ENCODE measurements at places on chromosomes 3 and 15.
A peak's percentile ranks its signal among the peaks of the same experiment; 100 is the strongest.

DNA sequence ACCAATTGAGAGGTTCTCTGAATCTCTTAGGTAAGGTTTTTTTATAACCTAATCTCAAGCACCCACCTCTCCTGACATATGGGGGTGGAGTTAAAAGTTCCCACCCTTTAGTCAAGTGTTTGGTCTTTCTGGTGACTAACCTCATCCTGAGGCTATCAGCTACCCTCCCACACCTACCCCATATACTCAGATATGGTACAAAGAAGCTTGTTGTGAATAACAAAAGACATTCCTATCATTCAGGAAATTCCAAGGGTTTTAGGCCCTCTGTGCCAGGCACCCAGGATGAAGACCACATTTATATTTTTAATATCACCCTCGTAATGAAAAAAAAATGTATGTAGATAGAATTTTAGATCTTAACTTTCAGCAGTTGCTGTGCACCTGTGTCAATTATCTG, 9.0 kb downstream of the CHMP2B start:
- no peak for DNase-seq

GRCh38 chr15:88202231-88202630, 54.3 kb downstream of the NTRK3 start:
- no peak for DNase-seq

- DNase-seq: no peak
Observed at GRCh38 chr15:89656116-89656815, 999 bp upstream of the KIF7 start.

DNA sequence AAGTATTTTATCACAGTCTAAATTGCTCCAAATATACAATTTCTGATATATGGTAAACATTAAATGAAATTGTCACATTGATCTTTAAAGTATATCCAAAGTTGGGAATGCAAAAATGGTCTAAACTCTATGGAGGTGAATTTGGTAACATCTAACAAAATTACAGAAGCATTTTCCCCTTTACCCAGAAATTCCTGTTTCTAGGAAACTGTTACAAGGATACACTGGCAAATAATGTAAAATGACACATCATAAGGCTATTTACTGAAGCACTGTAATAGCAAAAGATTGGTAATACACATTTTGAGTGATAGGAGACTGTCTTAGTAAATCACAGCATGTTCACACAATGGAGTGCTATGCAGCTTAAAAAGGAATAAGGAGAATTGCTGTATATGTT, 50.0 kb upstream of the SLCO2A1 start:
- DNase-seq: no peak

- DNase-seq: peak; percentile 89
Observed at GRCh38 chr3:17070161-17070959, 185.6 kb downstream of the PLCL2 start.

GRCh38 chr3:12170207-12170606, 11.5 kb upstream of the TIMP4 start:
- DNase-seq: no peak

GRCh38 chr3:189275852-189276251, 104.1 kb downstream of the TPRG1 start:
- DNase-seq: no peak

- no peak for DNase-seq
Observed at GRCh38 chr15:81321667-81322066, 2.3 kb downstream of the STARD5 start.

DNA sequence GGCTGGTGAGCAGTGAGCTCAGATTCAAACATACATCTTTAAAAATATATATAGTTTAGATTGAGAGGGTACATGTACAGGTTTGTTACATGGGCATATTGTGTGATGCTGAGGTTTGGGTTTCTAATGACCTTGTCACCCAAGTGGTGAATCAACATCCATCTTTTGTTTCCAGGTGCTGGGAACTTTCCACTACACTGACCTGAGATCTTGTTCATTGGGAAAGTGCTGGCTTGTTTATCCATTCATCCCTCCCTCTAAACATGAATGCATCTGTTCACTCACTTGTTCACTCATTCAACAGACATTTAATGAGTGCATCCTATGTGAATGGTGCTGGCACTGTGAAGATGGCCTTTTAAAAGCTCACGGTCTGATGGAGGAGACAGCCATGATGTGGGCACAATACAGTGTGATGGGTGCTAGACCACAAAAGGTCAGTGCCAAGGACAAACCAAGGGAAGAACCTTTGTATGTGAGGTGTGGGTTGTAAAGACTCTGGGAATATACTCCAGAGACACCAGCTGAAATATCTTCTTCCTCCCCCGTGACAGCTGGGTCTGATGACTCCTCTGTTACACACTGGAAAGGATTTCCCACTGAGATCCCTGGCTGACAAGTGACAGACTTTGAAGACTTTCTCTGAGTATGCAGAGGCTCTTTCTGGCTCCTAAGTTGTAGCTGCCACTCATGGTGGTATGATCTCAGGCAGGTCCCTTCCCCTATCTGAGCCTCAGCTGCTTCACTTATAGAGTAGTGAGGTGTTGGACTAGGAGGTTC, 16.2 kb upstream of the ITGA11 start:
- no peak for DNase-seq

DNA sequence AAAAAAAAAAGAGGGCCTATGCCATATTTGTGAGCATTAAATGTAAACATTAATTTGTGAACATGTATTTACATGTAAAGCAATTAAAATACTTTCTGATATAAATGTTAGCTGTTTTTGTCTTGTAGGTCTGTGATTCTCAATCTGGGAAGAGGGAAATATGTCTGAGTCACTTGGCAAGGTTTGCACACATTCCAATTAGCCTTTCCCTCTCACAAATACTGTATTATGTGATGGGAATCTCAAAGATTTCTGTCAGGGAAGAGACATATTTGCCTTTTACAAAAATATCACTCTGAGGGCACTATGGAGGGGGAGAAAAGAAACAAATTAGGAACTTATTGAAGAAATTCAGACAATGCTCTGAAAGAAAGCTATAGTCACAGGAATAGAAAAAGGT, 483.6 kb downstream of the GBE1 start:
- no peak for DNase-seq

DNA sequence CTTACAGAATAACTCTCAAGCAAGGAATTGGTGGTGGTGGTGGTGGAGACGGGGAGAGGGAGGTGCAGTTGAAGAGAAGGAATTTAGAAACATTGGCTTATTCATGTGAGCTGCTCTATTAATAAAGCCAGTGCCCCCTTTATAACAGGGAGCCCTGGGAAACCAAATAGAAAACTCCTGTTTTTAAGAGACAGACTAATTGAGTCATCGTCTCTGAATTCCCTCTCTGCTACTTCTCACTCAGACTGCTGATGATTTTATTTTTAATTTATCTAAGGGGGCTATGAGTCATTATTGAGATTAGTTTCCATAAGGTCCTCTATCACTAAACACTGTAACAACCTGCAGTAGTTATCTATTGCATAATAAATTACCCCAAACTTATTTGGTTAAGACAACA, 145.9 kb upstream of the GALNT15 start:
- no peak for DNase-seq

- DNase-seq: peak; percentile 95
Observed at GRCh38 chr3:160869825-160870224, 113.8 kb downstream of the PPM1L start.

- DNase-seq: no peak
Observed at GRCh38 chr3:127755305-127755681, 67.0 kb downstream of the MGLL start.

GRCh38 chr3:144052275-144052674, 80.7 kb downstream of the DIPK2A start:
- DNase-seq: no peak

DNA sequence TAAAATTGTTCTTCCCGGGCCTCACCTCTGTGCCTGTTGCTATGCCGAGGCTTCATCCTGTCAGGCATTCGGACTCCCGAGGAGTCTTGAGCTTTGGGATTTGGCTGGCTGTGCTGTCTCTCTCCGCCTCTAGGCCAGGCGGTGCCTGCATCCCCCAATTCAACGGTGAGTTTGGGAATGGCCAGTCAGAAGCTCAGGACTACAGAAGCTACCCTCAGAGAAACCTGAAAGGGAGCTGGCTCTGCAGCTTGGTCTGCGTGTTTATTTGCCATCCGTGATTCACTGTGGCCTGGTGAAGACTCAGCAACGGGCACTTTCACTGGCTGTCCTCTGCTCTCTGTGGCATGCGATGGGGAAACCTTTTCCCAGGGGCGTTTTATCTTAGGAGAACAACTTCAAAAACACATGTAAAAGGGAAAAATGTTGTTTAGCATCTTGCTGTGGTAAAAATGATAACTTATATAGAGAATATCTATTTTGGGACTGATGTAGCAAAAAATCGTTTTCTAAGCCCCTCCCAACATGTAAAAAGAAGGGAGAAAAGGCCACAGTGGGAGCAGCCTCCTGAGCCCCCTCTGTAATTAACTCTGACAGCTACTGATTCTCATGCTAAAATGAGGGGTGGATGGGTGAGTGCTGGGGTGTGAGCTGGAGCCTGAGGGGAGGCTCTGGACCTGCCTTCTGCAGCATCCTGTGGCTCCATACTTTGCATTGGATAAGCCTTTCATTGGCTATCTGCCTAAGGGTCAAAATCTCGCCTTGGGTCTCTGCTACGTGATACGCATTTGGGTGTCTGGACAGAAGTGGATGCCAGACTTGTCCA, 103.4 kb upstream of the KLHL25 start:
- DNase-seq: no peak

DNA sequence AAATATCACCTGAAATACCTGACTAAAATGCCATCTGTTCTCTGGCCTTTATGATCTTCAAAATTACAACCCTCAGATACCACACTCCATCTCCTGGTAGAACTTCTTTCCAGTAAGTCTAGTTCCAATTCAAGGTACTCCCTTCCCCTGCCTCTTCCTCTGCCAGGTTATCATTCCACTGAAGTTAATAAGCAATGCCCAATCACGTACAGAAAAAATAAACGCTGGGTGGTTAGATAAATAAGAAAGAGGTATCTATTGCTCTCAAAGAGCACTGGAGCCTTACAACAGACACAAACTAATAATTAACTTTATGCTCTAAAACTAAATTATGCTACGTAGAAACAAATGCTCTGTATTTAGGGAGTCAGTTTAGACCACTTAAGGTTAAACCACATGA, 112.5 kb downstream of the MYO9A start:
- DNase-seq: no peak

DNA sequence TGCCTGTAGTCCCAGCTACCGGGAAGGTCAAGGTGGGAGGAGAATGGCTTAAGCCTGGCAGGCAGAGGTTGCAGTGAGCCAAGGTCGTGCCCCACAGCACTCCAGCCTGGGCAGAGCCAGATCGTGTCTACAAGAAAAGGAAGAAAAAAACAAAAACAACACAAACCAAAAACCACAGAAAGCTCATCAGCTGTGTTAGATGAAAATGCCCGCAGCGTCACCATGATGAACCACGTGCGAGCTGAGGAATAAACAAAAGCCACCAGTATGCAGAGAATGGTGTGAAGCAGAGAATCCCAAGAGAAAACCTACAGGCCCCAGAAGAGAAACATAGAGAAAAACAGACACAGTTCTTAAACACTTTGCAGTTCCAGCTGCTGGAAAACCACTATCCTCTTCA, 19.7 kb upstream of the TM4SF19 start:
- no peak for DNase-seq

GRCh38 chr3:36823806-36824205, 59.5 kb upstream of the DCLK3 start:
- DNase-seq: peak; percentile 54

DNA sequence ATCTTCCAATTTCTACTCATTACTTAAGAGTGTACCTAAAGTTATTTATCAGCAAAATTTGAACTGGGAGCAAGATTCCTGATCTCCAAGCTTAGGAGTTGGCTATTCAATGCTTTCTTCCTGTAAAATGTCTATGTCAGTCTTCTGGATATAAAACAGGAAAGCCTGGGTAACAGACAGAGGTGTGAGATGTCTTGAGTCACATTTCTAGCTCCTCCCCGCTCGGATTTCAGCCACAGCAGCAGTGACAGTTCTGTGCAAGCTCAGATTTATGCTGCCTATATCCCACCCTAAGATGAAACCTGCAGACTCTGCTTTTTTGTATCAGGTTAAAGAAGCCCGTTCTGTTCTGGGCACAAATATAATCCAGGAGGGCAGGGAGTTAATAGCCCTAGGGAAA, 2.1 kb upstream of the ARMC8 start:
- DNase-seq: no peak

GRCh38 chr15:40582726-40583246, 11.3 kb upstream of the KNL1 start:
- no peak for DNase-seq

- DNase-seq: no peak
Observed at GRCh38 chr15:71480556-71480955, 329.8 kb upstream of the NR2E3 start.

DNA sequence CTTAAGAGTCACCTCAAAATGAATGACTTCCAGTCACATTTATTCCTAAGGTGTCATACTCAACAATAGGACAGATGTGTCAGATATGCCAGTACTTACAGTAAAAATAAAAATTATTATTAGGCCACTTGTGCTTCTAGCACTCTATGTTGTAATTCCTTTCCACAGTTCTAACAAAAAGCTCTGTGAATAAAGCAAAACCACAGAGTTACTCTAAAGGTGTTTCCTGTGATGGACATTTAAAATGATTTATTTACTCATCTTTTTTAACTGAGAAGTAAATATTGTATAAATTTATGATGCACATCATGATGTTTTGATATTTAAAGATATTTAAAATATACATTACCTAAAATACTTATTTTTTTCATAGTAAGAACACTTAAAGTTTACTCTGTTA, 13.9 kb upstream of the GOLGA8B start:
- no peak for DNase-seq

DNA sequence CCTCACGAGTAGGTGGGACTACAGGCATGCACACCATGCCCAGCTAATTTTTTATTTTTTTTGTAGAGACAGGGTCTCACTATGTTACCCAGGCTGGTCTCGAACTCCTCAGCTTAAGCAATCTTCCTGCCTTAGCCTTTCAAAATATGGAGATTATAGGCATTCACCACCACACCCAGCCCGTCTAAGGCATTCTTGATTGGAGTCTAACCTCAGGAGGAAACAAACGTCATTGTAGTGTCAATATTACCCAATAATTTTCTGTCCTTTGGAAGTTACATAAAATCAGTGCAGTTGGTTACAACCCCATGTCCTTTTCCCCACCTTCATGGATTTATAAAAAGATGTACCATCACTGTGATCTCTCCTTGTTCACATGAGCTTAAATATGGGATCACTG, 41.8 kb downstream of the TIMP4 start:
- no peak for DNase-seq

GRCh38 chr3:162437480-162437879, 940.9 kb downstream of the OTOL1 start:
- no peak for DNase-seq

- no peak for DNase-seq
Observed at GRCh38 chr3:132615881-132616280, 18.8 kb downstream of the ACKR4 start.

GRCh38 chr3:195101001-195101583, 169.9 kb downstream of the XXYLT1 start:
- DNase-seq: no peak

DNA sequence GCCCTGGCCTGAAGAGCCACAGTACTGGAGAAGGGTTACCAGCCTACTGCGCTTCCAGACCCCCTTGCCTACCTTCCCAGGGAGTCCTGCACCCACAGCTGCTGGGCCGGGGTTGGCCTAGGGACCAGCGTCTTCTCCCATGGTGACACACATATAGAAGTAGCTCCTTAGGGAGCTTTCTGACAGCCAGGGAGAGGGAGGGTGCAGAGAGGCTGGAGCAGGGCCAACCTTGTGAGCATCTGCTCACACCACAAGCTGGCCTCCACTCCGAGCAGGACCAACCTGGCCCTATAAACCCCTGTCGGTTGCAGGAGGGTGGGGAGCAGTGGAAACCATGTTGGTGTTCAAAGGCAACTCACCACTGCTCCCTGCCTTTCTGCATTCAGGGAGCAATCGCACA, 35.2 kb downstream of the SRPRB start:
- no peak for DNase-seq
